ENCODE measurements at places on chromosomes 4 and X.

DNA sequence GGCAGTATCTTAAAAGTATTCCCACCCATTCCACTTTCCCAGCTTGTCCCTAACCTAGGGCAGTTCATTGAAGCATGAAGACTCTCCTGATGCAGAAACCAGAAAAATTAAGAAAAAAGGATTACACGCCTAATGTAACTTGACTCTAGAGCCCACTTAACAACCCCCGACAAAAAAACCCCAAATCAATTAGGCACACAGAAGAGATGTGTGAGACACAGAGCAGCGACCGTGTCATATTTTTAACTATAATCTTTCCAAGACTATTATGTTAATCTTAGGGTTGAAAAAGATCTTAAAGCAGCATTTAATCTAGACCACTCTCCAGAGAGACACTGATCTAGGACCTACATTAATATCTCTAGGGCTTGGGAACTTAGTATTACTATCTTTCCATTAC, 1.3 kb downstream of the YTHDC1 start:
- DNase-seq, result no peak

DNA sequence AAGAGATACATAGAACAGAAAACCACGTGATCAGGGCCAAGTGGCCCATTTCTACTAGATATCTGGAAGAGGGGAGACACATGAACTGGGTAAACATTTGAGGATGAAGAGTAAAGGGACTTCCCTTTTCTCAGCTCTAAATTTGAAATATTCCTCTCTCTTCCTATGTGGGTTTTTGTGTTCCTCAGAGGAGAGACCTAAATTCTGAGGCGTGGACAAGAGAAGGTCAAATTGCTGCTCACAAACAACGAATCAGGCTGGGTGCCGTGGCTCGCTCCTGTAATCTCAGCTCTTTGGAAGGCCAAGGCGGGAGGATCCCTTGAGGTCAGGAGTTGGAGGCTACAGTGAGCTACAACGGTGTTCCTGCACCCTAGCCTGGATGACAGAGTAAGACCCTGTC, 216.0 kb downstream of the PTTG2 start:
- no peak for DNase-seq

GRCh38 chrX:7146703-7147412, 654 bp upstream of the STS start:
- peak; percentile 2 for DNase-seq

- no peak for DNase-seq
Observed at GRCh38 chr4:89259301-89260028, 48.1 kb downstream of the GPRIN3 start.

- DNase-seq, result no peak
Observed at GRCh38 chr4:94408549-94409374, 43.0 kb upstream of the PDLIM5 start.

DNA sequence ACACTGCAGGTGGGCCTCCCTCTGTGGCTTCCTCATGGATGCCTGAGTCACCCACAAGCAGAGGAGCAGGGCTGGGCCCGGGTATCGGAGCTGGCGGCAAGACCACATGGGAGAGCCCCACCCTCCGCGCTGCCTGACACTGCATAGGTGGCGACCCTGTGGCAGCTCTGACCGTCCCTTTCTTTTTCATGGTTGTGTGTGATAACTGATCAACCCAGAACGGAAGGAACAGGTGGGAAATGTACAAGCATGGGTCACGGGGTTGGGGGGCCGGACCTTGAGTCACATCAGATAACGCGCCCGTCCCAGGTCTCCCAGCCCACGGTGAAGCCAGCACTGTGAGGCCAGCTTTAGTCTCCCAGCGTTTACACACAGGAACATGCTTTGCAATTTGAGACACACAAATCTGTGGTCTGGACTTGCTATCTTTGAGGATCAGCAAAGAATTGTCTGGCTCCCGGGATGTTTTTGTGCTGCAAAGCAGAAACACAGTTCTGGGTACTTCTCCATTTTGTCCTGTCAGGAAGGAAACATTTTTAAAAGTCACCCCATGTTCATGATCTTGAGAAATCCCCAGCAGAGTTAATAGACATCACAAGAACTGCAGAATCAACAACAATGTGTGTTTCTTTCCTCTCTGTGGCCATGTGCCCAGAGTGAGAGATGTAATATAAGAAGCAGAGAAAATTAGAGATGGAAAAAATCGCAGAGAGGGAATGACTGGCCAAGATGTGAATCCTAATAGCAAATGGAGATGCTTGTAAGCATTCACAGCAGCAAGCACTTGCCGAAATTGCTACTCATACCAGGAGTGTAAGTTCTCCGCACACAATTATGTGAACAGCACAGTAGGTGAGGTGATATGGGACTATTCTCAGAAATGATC, 70.1 kb upstream of the CBR4 start:
- DNase-seq, result peak; percentile 81

GRCh38 chr4:74097631-74098426, 1.2 kb downstream of the CXCL2 start:
- no peak for DNase-seq

DNA sequence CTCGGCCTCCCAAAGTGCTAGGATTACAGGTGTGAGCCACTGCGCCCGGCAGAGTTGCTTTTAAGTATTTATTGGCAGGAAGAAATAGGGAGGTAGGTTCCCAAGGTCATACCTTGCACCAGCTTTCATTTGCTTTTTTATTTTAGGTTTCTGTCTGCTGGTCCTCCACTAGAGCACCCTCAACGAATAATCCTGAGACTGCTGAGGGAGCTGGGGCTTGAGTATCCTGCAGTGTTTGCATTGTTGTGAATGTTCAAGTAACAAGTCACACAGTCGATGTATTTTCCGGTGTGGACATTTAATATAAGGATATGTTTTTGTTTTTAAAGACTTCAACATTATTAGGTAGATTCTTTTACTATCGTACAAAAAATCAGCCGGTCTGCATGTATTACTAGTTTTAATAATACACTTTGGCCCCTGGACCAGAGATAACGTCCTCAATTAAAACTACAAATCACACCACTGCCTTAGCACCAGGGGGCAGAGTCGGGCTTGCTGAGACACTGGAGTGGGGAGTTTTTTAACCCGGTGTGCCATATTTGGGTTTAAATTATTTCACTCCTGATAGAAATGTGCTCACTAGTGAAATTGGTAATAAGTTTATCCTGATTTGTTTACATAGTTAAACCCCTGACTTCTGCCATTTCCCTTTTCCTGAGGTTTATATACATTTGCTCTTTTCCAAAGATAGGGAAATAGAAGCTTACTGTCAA, 11.6 kb downstream of the SMIM20 start:
- DNase-seq, result no peak

Measured in A172 (cell line).